Left cardiac atrium (tissue), 4 donors: ENCODE measurements at places on chromosomes 7 and 10. TPM values are rescaled to one million over a fixed set of nuclear protein-coding genes. Genes with fewer than 3 reads are reported as not detected.
A peak's percentile ranks its signal among the peaks of the same experiment; 100 is the strongest.

Gene TMEM213
- not detected for total RNA-seq

Gene MBL2
- not detected for total RNA-seq

Gene NPSR1
- not detected for total RNA-seq

Gene GRID1
- 0.59 TPM for total RNA-seq

Gene SBDS
- total RNA-seq: 216 TPM

- no peak for DNase-seq
These were observed 787.0 kb upstream of the C7orf33 start for GRCh38 chr7:147803606-147804005.

GRCh38 chr10:35739998-35740397 is 97.9 kb upstream of the FZD8 start:
- no peak for DNase-seq

- DNase-seq: no peak
These were observed 95.0 kb downstream of the FANK1 start for GRCh38 chr10:125991392-125991791.

- peak; percentile 28 for DNase-seq
These were observed 819 bp downstream of the HYCC1 start for GRCh38 chr7:23012908-23013714.

- no peak for DNase-seq
These were observed 29.1 kb downstream of the NUDCD3 start for GRCh38 chr7:44461387-44461786.
